ENCODE measurements at places on chromosomes 2 and 18.

DNA sequence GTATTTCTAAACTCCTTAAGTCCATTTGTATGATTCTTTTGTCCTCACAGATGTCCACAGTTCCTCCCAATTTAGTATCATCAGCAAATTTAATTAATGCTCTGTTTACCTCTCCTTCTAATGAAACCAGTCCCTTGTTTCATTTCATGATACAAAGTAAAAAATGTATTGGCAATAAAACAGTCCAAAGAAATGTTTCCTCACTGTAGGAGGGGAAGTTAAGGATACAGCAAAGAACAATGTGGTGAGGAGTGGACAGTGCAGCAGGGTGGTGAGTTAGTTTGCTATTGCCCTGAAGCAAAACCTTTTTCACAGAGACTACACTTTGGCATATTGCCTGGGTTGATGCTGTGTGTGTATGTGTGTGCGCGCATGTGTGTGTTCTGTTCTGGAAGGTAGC, 401.5 kb downstream of the ARHGAP15 start:
- no peak for DNase-seq

DNA sequence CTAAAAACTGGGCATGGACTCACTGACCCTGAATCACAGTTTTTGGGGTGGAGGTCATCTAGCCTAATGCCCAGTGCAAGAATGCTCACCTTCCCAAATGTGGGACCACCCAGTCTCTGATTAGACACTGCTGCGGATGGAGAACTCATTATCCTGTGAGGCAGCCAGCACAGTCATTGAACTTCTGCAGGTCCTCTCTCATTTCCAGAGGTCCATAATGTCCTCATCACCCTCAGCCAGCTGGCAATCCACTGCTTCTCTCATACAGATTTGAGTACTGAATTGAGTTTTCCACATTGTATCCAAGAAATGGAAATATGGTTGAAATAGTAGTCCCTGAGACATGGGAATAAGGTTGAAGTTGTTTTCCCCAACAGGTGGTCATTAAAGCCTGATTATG, 5.0 kb upstream of the MYO5B start:
- no peak for DNase-seq

DNA sequence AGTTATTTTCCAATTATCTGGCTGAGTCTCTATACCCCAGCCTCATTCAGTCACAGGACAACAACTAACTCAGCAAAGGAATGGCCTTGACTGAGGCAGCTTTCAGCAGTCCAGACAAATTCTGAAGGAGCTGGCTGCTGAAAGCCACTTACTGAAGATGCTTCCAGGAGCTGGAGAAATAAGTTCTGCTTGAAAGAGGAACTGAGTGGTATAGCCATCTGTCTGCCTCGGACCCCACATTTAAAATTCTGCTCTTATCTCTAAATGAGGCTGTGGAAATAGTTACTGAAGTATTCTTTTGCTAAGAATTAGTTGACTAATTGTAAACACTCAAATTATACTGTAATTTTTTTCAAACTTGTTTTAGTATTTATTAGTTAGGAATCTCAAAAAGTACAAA, 9.1 kb upstream of the GPD2 start:
- DNase-seq: no peak

DNA sequence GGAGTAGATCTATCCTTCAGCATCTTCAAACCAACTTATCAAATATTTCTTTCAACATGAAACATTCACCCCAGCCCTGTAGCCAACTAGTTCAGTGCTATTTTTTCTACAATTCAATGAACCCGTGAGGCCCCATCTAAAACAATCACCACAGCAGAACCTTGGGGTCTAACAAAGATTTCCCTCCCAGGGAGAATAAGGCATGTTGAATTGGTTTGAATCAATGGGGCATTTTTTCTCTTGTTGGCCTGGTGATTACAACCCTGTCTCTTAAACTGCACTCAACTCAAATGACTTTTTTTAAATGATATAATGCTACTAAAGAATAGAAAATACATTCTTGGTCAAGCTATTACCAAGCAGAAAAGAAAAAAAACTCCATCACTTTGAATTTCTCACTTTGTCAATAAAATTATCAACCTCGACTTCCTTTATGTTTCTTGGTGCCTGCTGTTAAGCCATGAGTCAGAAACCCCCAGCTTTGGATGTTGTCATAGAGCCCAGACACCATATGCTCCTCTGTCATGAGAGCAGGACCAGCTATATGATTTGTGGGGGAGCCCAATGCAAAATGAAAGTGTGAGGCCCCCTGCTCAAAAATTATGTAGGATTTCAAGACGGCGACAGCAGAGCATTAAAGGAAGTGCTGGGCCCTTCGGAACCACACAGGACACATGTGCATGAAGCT, 282.4 kb downstream of the MEIS1 start:
- DNase-seq: no peak

DNA sequence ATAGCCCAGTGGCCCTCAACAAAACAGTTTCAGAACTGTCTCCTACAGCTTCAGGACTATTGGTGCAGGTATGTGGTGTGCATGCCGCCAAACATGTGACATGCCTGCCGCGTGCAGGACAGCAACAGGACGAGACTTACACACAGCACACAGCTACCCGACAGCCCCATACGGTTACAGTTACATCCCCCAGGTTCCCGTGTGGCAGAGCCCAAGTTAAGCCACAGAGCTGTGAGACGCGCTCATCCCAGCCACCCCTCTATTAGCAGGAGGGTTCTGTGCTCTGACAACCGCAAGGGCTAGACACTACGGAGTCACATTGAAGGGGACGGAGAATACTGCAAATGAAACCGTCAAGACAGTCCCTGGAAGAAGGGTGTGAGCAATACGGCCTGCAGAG, 16.4 kb upstream of the TUBB6 start:
- DNase-seq: no peak

DNA sequence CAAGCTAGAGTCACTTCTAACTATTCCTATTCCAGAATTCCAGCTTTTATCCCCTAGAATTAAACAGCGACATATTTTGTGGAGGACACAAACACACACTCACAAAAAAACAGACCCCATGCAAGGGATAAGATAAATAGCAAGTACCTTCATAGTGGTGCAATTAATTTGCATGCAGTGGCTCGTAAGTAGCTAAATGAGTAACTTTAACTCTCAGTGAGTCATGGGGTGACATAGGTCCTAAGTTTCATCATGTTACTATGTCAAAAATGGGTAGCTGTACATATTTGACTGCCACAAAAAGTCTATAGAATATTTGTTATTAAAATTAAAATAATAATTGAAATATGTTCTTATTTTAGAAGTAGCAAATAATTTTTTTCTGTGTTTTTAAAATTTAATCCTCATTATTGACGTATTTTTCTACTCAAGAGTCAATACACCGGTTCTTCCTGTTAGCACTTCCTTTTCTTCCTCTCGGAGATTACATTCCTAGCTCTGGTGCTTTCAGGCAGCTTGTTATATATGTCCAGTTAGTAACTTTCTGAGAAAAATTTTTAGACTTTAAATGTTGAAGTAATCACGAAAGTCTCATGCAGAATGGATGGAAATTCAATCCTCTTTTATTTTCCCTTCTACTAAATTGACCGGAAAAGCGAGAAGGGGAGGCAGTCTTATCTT, 247.0 kb downstream of the KCNH7 start:
- peak; percentile 33 for DNase-seq

- DNase-seq: peak; percentile 44
Measured at GRCh38 chr2:171958475-171958874, 36.2 kb downstream of the HAT1 start.

- no peak for DNase-seq
Measured at GRCh38 chr2:216508229-216508628, 9.6 kb downstream of the RPL37A start.

GRCh38 chr18:33957707-33958106, 267.0 kb downstream of the NOL4 start:
- no peak for DNase-seq

DNA sequence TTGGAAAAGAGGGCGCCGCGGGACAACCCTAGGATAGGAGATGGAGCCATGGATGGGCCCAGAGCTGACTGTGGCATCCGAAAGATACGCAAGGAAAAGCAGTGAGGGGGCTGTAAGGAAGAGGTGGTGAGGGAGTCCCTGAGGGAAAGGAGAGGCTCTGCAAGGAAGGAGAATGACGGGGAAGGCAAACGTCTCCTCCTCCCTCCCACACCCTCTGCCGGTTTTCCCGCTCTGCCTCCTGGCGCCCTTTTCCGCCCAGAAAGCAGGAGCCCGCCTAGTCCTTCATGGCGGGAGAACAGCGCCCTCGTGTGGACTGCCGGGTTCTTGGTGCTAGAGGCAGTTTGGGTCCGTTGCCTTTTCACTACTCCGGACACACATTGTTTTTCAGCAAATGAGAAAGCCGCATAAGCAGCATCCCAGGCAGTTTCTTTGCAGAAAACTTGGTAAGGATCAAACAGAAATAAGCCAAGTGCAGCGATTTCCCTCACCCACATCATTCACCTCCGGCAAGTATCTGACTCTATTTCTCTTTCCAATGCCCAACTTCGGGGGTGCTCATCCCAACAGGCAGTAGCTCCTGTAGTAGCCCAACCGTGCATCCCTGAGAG, 200.4 kb downstream of the INO80D start:
- peak; percentile 85 for DNase-seq

- DNase-seq: no peak
Measured at GRCh38 chr2:131168538-131168937, 40.8 kb upstream of the POTEE start.

- DNase-seq: peak; percentile 3
Measured at GRCh38 chr2:17813010-17813741, 3.1 kb upstream of the MSGN1 start.

DNA sequence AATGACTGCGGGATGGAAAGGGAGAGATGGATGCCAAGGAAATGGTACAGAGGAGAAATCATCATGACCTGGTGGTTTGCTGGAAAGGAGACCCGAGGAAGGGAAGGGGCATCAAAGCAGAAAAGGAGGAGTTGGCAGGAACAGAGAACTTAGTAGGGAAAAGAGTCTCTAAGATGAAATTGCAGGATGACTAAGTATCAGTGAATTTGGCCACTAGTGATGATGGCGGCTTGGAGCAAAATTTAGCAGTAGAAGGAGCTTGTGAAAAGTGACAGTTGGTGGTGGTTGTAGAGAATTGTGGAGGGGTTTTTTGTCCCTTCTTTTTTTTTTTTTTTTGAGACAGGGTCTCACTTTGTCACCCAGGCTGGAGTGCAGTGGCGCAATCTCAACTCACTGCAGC, 10.1 kb downstream of the METAP1D start:
- no peak for DNase-seq

- DNase-seq: peak; percentile 22
Measured at GRCh38 chr2:27973592-27973991, 83.1 kb downstream of the BABAM2 start.

GRCh38 chr2:180728928-180729559, 251.4 kb upstream of the UBE2E3 start:
- peak; percentile 55 for DNase-seq

- DNase-seq: no peak
Measured at GRCh38 chr2:72828840-72829507, 3.1 kb upstream of the EXOC6B start.

DNA sequence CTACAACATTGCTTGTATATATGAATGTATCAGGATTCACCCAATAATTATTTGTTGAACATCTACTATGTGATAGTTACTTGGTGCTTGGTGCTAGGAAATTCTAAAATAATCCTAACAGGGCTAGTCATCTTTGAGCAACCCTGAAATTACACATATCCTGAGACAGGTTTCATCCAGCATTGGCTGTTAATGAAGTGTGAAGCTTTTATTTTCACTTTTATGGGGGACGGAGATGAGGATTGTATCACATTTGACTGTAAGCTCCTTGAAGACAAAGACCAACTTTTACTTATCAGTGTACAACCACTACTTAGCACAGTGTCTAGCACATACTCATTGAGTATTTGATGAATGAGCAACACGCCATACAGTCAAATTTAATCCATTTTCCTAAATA, 6.8 kb upstream of the GALM start:
- DNase-seq: no peak

DNA sequence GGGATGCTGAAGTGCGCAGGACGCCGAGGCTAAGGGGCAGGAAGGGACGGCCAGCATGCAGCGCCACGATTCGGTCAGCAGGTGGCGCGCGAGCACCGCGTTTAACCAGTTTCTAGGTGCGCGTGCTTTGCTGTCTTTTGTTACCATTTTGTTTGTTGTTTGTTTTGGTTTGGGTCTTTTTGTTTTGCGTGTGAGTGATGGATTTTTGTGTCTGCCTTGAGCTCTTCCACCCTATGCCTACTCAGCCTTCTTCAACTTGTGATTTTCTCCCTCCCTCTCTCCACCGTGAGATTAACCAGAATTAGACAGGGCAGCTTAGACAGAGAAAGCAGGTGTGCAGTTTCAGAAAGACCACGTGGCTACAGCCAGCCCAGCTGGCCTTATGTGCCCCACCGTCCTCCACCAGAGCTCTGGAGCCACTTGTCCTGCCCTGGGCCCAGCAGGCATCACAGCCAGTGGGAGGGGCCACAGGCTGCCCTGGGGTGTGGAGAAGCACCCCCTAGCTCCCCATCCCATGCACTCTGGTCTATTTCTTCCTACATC, 180.2 kb downstream of the RNF144A start:
- DNase-seq: peak; percentile 67

DNA sequence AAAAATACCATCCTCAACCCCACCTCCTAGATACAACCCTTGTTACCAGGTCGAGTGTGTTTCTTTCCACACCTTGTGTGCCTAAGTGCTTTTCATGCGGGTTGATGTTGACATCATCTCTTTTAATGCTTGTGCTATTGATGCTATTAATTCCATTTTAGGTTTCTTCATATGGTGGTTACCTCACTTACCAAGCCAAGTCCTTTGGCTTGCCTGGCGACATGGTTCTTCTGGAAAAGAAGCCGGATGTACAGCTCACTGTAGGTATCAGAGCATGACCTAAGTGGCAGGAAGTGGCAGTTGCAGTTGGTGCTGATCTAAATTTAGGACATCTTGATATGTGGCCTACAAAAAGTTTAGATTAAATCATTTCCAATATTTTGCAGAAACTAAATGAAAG, 149.9 kb upstream of the TTC39C start:
- DNase-seq: no peak

GRCh38 chr2:226184540-226184939, 615.1 kb downstream of the IRS1 start:
- DNase-seq: no peak

All from RKO (cell line).